ENCODE measurements at places on chromosomes 11 and 22.

DNA sequence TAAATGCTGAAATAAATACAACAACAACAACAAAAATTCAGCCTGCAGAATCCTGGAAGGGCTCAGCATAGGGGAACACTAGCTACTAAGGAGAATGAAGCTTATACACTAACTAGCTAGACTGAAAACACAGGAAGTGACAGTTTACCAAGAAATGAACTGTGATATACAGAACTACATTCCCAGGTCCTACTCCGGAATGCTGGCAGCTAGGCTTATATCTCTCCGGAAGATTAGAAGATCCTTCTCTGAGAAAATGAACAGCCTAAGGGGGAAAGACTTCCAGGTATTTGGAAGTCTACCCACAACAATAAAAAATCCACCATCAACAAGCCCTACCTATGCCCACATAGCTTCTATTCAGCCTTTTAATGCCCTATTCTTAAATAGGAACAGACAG lies 31.0 kb downstream of the CCDC34 start:
- DNase-seq: peak; percentile 68

- DNase-seq: no peak
These were observed 1.8 kb downstream of the TNRC6B start for GRCh38 chr22:40179526-40179925.

DNA sequence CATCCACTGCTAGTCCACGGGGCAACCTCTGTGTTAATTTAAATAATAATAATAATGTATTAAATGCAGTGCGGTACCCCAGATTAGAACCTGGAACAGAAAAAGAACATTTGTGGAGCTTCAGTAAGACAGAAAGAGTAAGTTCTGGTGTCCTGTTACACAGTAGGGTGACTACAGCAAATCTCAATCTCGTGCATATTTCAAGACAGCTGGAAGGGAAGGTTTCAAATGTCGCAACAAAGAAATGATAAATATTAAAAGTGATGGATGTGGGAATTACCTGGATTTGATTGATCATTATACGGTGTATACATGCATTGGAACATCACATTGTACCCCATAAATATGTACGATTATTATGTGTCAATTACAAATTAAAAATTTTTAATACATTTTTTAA lies 1.7 kb upstream of the RAC2 start:
- DNase-seq: no peak

DNA sequence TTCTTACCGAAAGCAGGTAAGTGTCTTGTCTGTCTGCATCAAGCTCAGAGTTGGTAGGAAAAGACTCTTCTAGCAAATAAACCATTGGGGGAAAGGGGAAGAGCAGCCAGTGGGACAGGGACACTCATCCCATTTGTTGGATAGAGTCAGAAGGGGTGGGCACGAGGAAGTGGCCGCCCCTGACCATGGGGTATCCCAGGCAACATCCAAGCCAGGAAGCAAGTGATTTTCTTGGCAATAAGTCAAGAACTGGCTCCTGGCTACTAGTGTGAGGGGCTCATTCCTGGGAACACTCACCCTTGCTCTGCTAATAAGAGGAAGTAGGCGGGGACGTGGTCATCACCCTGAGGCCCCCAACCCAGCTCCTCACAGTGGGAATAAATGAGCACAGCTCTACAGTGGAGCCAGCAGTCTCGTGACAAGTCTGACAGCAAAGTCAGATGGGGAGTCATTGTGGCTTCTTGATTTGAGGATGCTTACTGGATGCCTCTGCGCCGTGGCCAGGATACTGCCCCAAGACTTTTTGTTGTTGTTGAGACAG lies 6.7 kb downstream of the SLC25A18 start:
- DNase-seq: peak; percentile 63

- no peak for DNase-seq
These were observed 17.2 kb downstream of the CNTF start for GRCh38 chr11:58639669-58640068.

DNA sequence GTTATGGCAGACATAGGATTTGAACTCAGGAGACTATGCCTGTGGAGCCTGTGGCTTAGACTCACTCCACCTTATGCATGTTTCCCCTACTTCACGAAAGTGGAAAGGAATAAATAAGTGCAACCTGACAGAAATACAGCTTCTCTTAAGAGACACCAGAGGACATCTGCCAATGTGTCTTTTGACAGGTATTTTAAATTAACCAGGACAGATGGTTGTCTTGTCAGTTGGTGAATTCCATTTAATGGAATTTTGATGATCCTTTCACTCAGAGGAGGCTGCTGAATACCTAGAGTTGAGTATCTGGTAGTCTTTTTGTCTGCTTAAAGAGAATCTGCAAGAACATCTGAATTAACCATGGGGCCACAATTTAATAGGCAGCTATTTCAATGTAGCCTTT lies 46.1 kb downstream of the NELL1 start:
- DNase-seq: no peak

- no peak for DNase-seq
These were observed 100.9 kb downstream of the FAM76B start for GRCh38 chr11:95688501-95689222.
